HT1080 (cell line): ENCODE measurements at places on chromosomes 11 and 22. TPM values are rescaled to one million over a fixed set of nuclear protein-coding genes. Genes with fewer than 3 reads are reported as not detected.

ANGPTL5 gene
- not detected in 2 replicates for total RNA-seq

PDGFB gene
- 0.06 TPM in 1 of 2 replicates, not detected in the other for total RNA-seq

DNA sequence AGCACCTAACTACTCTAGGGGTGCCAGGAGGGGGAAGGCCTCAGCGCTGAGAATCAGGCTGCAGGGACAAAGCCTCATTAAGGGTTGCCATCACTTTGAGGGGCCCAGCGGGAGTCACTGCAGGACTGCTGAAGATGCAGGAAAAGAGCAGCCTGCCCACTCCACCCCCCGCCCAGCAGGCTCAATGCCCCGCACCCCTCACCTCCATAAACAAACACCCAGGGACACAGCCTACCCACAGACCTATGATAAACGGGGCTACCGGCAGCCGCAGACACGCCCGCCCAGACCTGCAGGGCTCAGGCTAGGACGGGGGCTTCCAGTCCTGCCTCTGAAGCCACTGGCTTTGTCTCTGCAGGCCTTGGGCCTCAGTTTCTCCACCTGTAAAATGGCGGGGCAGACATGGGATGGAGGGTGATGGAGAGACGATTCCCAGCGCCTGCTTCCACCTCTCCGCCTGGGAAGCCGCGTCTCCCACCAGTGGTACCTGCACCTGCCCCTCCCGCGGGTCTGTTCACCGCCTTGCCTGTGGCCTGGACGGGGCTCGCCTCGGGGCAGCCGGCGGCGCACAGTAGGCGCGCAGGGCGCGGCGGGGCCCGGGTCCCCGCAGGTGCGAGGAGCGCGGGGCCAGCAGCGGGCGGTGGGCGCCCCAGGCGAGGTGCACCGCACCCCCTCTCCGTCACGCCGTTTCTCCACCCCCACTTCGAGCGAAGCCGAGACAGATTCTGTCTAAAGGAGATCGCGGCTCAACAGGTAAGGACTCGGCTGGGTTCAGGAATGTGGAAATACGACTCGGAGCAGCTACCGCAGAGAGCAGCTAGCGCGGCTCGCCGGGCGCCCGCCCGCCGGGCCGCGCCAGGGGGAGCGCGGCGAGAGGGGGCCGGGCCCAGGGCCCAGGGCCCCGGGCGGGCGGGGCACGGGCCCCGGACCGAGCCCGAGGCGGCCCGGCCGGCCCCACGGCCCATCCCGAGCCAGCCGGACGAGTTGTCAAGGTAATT, 1.5 kb downstream of the WNT7B start:
- no peak for DNase-seq

- no peak for DNase-seq
Observed at GRCh38 chr11:69928975-69929374, 109.8 kb upstream of the FGF3 start.

DNA sequence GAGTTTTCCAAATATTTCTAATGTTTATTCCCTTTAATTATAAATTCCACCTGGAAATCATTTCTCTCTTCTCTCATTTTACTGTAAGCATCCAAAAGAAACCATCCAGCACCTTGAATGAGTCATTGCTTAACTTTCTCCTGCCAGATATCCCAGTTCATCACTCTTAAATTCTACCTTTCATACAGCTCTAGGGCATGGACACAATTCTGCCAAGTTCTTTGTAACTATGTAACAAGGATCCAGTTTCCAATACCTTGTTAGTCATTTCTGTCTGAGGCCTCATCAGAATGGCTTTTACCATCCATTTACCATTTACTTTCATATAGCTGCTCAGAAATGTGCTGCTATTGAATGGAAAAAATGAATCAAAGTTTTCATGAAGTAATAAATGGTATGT, 455.4 kb upstream of the TENM4 start:
- DNase-seq, result no peak

DNA sequence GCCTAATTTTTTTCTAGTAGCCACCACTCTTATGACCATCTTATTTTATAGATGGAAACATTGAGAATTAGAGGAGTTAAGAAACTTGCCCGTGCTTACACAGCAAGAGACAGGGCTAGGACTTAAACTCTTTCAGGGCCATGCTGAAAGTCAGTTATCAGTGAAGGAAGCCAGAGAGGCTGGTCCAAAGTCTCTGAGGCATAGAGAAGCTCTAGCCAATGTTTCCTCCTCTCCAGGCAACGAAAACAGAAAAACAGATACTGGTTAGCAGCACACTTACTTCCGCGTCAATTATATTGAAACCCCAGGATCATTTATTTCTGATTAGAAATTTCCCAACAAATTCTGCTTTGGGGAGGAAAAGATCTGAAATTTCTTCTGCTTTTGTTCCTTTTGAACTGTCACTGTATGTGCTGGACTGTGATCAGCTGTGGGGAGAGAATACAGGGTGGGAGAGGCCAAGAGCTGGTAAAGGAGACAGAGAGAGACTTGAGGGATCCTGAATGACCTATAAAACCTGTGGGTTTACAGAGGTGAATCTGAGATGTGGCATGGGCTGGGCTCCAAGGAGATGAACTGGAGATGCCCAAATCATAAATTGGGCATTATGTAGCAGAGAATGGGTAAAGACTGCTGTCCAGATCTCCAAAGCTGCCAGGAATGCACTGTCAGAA, 37.5 kb upstream of the CAPRIN1 start:
- no peak for DNase-seq

- no peak for DNase-seq
Observed at GRCh38 chr11:116507849-116508695, 264.7 kb downstream of the BUD13 start.

- DNase-seq, result no peak
Observed at GRCh38 chr11:101584129-101584515, 315 bp upstream of the TRPC6 start.

DNA sequence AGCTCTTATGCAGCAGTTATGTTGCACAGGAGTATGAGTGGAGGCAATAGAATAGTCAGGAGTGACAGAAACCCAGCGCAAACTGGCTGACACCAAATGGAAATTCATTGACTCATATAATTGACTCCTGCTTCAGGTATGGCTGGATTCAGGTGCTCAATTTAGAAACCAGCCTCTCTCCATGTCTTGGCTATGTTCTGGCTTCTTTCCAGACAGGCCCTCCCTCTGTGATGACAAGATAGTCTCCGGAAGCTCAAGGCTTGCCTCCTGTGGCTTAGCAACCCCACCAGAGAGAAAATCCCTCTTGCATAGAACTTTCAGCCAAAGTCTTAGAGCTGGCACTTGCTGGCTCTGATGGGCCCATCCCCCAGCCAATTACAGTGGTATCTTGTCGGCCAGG, 28.1 kb upstream of the MN1 start:
- DNase-seq, result no peak
